ENCODE measurements at places on chromosomes 3 and 15. TPM values are rescaled to one million over a fixed set of nuclear protein-coding genes. Genes with fewer than 3 reads are reported as not detected.

- DNase-seq, result no peak
Measured at GRCh38 chr3:184343200-184343876, 5.9 kb downstream of the FAM131A start.

DNA sequence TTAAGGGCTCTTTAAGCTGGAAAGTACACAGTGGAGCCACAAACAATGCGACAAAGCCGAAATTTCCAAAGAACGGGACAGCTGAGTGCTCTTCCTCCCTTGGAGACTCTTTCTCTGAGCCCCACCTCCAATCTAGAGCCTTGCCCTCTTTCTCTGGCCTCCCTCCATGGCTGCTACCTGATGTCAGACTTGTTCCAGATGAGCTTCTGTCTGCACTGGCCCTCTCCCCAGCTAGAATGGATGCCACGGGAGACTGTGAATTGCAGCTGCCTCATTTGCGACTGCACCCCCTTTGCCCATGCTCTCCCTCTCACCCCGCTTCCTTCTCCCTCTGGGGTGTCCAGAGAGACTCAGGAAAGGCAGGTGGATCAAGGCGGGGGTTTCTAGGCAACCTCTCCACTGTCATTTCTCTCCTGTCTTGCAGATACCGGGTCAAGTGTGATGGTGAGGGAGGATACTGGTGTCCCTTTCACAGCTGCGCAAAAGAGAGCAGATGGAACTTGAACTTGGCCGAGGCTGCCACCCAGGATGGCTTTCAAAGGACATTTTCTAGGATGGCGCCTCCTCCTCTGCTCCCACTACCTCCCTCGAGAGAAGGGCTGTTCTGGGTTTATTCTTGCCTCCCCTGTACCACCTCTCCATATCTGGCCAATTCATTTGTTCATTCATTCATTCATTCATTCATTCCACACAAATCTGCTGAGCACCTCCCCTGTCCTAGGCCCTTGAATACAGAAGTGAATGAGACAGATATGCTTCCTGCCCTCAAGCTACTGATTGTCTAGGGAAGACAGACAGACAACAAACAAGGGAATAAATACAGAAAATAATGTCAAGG lies 12.8 kb downstream of the ATP2B2 start:
- DNase-seq, result no peak

DNA sequence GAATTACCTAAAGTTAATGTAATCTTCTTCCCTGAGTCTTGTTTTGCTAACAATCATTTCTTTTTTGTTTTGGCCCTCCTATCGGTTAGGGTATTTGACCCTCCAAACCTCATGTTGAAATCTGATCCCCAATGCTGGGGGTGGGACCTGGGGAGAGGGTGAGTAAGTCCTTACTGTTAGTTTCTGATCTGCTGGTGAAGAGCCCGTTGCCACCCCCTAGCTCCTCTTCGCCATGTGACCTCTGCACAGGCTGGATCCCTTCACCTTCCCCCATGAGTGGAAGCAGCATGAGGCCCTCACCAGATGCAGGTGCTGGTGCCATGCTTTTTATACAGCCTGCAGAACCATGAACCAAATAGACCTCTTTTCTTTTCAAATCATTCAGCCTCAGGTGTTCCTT lies 62.8 kb upstream of the ADCY5 start:
- DNase-seq, result no peak

- no peak for DNase-seq
Measured at GRCh38 chr3:144127700-144128099, 156.1 kb downstream of the DIPK2A start.

DNA sequence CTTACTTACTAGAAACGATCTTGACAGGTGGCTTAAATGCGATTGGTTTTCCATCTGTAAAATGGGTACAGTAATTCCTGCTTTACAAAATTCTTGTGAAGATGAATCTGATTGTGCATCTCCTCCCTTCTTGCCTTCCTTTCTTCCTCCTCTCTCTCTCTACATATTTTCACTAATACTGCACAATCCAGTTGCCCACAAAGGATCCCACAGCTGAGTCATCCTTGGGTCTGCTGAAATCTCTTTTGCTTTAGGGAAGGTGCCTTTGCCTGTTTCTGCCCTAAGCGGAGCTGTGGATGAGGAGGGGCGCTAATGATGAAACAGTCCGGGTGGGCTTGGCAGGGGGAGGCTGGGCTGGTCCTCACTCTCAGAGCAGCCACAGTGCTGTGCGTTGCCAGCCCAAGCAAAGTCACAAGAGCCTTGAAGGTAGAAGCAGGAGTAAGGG lies 46.1 kb downstream of the AMOTL2 start:
- DNase-seq, result no peak

DNA sequence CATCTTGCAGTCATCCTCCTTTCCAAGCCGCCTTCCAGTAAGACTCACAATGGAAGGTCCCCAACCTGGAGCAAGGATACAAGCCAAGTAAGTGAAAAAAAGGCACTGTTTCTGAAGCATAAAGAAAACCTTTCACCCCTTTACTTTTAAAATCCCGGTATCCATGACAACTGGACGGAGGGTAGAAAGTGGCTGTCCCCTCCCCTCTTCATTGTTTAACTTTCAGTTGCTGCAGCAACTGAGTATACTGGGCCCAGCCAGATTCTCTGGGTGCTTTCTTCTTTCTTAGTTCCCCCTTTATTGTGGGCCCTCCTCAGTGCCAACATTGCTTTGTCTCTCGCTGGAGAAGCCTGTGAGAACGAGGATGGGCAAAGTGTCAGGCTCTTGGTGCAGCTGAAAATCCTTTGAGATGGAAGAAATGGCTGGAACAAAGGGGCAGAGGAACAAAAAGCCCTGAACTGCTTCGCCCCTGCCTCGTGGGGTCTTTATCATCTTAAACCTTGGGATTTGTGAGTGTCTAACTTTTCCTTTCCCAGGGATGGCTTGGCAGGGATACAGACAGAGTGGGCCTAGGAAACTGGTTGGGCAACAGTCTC lies 224.0 kb upstream of the RGMA start:
- DNase-seq, result no peak

- DNase-seq, result no peak
Measured at GRCh38 chr3:47791193-47791855, 9.6 kb upstream of the SMARCC1 start.

GRCh38 chr15:83818591-83818990 lies 164.7 kb downstream of the ADAMTSL3 start:
- DNase-seq, result no peak

The GABRR3 gene
- total RNA-seq, result not detected

- DNase-seq, result no peak
Measured at GRCh38 chr15:80527406-80527805, 123.2 kb downstream of the ARNT2 start.

The FBXO45 gene
- total RNA-seq, result 7.1 TPM

The CFAP100 gene
- not detected for total RNA-seq

The RBP2 gene
- total RNA-seq, result not detected

DNA sequence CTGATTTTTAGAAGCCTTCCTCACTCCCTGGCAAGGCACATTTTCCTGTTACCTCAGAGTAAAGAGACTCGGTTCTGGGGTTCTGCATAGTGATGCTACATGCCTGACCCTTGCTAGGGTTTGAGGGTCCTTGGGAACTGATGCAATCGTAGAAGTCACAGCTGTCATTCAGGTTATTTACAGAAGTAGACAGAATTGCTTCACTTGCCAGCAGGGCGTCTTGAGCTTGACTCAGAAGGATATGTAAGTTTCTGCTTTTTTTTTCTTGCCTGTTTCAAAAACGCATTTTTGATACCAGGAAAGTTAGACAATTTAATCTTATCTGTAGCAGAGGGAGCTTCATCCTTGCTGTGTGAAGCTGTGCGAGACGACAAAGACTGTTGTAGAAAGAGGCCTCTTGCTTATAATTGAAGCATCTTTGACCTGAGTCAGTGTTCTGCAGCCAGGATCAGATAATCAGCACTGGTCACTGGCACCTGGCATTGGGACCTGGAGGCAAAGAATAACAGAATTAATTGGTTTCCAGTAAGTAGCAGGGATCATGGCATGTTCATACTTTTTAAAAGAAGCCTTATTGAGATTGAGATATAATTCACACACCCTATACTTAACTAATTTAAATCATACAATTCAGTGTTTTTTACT lies 24.8 kb downstream of the CACNA1D start:
- no peak for DNase-seq

GRCh38 chr15:50996641-50997040 lies 88.2 kb downstream of the AP4E1 start:
- no peak for DNase-seq

The PSMA4 gene
- 69.6 TPM for total RNA-seq

DNA sequence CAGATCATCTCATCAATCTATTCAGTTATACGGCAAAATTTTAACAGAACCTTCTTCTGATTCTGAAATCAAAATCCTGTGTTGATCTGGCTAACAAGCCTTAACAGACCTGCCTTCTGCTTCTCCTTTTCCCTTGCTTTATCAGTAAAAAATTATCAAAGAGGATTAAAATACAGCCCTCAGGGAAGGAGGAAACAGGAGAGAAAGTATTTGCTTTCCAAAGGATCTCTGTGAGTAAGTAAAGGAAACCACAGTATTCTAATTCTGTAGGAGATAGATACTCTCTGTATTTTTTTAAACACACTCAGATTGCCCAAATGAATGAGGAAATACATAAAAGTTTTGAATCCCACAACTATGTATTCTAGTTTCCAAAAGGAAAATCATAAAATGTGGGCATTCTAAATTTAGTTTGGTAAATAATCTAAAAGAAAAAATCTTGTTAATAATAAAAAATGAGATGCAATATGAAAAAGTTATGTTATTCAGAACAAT lies 221.8 kb downstream of the ZIC1 start:
- no peak for DNase-seq

GRCh38 chr15:73865904-73866303 lies 7.5 kb upstream of the TBC1D21 start:
- DNase-seq, result peak; percentile 14

DNA sequence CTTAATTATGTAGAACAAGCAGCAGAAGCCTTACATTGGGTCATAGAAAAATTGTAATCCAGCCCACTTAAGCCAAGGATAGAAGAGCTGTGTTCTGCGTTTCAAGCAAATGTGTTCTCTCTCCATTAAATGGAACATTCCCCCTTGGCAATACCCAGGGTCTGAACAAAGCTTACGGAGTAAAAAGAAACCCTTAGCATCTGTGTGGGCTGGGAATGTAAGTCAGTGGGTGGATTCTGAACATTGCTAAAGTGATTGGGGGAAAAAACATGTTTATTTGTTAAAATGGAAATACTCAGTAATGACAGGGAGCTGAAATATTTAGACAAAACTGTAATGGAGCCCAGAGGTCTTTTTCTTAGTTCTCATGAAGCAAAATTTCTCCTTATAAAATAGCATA lies 147.4 kb downstream of the DUT start:
- no peak for DNase-seq

- DNase-seq, result no peak
Measured at GRCh38 chr3:41478278-41478677, 279.0 kb downstream of the CTNNB1 start.

The RASSF1 gene
- total RNA-seq, result 69.6 TPM

DNA sequence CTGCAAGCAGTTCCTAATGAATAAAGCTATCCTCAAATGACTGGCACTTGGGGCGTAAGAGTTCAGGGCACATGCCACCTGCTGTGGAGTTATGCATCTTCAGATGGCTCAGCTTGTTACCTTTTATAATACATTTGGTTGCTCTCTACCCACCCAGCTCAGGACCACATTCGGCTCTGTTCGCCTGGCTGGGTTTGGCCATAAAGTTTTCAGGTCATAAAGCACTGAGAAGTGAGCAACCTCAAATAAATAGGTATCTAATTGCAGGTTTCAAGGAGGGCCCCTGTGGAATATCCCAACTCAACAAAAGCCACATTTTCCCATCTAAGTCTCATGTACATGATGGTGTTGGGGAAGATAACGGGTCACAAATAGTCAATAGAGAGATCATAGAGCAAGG lies 727.3 kb downstream of the GRM7 start:
- DNase-seq, result no peak

The C3orf20 gene
- total RNA-seq, result 0.10 TPM

GRCh38 chr15:58546635-58547627 lies 115.1 kb downstream of the LIPC start:
- DNase-seq, result no peak

- DNase-seq, result no peak
Measured at GRCh38 chr3:107870943-107871638, 219.7 kb downstream of the CD47 start.

The DNAH12 gene
- total RNA-seq, result 0.37 TPM

- peak; percentile 47 for DNase-seq
Measured at GRCh38 chr3:9500108-9501050, 53.2 kb downstream of the LHFPL4 start.

DNA sequence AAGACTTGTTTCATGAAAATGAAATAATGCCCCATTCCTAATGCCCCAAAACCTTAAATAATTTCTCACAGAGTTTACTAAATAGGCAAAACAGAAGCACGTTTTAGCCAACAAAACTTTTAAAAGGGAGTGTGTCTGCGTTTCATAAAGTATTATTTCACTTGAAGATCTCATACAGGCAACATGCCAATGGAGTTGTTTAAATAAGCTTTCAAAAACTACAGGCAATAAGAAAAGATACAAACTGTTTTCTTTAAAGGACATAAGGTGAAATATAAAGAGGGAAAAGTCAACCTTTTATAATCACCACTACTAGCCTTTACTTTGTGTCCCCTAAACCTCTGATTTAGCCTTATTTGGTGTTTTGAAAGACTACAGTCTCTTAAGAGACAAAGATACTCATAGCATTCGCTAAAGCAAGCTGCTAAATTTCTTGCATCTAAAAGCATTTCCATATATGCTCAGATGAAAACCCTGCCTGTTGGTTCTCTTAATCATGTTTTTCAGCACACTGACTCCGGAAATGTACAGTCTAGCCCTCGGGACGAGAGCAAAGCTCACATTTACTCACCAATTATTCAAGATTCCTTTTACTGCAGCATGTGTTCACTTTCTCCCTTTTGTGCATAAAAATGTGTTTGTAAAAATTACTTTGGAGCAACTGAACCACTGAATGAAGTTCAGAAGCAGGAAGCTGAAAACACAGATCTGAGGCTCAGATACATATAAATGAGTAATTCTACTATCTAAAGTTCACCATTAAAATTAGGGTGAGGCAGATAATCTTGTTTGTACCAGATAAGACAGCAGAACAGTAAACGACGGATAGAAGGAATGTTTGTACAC lies 119.0 kb downstream of the GOLIM4 start:
- no peak for DNase-seq

GRCh38 chr3:51391075-51391565 lies at the start of gene RBM15B:
RBM15B (plus strand) TSS chr3:51391285; CDS start chr3:51391400, 115 bp downstream.
- peak; percentile 95 for DNase-seq

Data from naive thymus-derived CD4-positive, alpha-beta T cell (primary cell).